ENCODE measurements at places on chromosomes 7 and 10.

- DNase-seq, result no peak
Measured at GRCh38 chr7:99193527-99194220, 14.2 kb downstream of the KPNA7 start.

DNA sequence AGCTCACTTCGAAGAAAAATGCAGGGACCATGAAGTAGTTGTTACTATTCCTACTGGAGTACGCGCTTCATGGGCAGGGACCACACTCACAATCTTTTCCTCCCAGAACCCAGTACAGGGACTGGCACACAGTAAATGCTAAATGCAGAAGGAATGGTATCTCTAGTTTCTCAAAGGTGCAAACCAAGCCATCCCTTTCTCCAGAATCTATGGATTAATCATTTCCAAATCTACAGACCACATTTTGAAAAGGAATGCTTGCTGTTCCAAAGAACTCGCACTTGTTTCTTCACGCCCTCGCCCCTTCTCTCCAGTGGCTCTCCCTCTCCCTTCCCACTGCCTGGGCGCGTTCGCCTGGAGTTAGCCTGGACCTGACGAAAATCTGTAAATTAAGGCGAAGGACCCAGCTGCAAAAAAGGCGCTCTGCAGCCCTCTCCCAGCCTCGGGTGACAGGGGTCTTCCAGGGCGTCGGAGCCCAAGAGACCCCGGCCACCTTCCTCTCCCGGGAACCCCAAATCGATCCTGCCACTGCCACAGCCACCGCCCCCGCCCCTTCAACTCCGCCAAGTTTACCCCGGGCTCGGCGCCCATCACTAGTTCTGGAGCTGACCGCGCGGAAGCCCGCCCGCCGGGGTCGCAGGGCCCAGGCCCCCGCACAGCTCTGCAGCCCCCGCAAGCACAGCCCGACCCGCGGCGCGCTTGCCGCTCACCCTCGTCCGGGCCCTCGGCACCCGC lies 527 bp downstream of the PDIA4 start:
- DNase-seq, result no peak

GRCh38 chr7:43926798-43927123 lies 525 bp downstream of the UBE2D4 start:
- DNase-seq, result no peak

DNA sequence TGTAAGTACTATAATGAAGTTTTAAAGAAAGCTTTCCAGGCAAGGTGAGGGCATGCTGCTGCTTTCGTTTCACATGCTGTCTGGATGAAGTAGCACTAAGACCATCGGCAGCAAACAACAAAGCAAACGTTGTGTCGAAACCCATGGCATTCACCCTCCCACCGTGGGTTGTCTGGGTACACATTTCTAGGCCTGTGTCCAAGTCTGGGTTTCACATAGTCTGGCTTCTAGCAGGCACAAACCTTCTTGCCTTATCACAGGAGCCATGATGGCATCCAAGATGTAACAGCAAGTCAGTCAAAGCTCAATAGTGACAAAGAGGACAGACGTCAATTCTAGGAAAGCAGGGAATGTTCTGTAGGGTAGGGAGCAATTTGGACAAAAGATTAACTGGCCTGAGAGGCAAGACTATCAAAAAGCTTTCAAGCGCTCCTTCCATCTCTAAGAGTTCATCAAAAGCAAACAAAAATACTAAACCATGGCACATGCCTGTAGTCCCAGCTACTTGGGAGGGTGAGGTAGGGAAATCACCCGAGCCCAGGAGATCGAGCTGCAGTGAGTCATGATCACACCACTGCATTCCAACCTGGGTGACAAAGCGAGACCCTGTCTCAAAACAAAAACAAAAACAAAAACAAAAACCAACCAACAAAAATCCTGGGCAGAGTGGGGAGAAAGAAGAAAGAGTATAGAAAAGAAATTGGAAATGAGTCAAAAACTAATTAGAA lies 42.7 kb downstream of the PAXIP1 start:
- no peak for DNase-seq

DNA sequence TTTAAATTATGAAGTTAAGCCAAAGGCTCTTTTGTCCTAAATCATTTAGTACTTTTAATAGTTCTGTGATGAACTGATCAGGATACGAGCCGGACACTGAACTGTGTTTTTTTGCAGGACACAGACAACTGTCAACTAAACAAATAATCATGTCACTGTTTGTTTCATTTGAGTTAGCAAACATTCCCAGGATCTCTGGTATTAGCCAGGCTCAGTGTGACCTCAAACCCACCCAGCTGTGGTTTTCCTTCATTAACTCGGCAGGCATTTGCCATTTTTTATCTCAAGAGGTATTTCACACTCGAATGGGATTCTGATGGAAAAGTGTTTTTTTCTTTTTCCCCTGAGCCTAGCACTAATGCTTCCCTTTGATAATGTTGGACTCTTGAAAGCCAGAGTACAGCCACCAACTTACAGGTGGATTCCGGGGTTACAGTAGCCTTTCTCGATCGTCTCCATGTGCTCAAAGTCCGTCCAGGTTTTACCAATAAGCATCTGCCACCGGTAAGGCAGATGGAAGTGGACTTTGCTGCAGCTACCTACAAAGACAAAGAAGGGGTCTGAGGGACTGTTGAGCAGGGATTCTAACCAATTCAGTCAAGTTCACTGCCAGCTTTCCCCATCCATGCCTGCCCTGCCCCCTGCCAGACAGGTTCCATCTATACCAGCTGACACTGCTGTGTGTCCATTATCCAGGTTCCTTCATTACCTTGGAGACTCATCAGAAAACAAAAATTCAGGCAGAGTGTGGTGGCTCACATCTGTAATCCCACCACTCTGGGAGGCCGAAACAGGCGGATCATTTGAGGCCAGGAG lies 33.4 kb downstream of the ZC3HAV1 start:
- DNase-seq, result no peak

- peak; percentile 78 for DNase-seq
Measured at GRCh38 chr7:41940760-41941343, 238.0 kb upstream of the INHBA start.
